SK-N-DZ (cell line): ENCODE measurements at places on chromosomes 1 and 21.
A peak's percentile ranks its signal among the peaks of the same experiment; 100 is the strongest.

- no peak for DNase-seq
Observed at GRCh38 chr1:5318143-5318816, 663.9 kb downstream of the AJAP1 start.

DNA sequence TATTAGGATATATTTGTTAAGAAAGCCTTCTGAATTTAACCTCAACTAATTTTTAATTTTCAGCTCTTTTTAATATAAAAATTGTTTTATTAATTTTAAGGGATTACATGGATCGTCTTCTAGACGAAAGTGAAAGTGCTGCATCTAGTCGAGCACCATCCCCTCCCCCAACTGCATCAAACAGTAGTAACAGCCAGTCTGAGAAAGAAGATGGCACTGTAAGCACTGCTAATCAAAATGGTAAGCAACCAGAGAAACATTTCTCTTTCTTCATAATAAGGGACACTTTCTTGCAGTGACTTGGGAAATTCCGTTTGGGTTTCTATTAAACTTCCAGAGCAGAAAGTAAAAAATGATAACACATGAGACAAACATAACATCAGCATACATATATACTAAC is 56.9 kb downstream of the MIER1 start:
- DNase-seq = no peak

- DNase-seq = no peak
Observed at GRCh38 chr1:111943846-111944749, 45.4 kb downstream of the KCND3 start.

- DNase-seq = no peak
Observed at GRCh38 chr1:172662464-172663109, 3.7 kb downstream of the FASLG start.

DNA sequence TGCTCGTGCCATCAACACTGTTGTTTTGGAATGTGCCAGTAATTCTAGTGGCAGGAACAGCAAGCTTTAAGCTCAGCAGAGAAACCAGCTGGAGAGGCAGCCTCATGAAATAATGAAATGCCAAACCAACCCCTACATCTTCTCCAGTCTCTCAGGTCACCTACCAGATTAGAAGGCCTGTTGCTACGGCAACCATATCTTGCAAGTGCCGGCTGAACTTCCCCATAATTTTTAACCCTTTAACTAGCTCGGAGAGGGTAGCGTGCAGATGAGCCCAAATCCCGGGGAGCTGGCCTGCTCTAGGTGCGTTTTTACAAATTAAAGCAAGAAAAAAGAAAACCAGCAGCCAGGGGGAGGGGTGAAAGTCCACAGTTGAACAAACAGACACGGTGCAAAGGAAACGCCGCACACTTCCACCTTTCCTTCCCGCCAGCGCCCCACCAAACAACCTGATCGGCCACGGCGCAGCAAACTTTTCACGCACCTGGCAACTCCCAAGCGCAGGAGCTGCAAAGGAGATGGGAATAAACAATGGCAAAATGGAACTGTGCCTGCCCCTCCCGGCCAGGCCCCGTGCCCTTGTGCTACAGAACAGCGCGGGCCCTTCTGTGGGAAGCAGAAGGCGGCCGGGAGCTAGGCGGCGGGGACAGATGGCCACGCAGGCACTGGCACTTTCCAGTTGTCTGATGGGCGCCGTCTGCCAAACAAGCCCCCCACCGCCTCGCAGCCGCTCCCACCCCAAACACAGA is 50.1 kb downstream of the SSBP3 start:
- peak; percentile 75 for DNase-seq

DNA sequence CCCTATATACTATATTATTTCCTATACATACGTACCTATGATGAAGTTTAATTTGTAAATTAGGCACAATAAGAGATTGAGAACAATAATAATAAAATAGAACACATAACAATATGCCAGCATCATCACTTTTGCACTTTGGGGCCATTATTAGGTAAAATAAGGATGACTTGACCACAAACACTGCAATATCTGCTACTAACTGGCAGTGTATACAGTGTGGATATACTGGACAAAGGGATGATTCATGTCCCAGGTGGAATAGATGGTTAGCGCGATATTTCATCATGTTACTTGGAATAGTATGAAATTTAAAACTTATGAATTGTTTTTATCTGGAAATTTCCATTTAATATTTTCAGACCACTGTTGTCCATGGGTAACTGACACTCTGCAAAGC is 35.4 kb upstream of the TXLNA start:
- no peak for DNase-seq

DNA sequence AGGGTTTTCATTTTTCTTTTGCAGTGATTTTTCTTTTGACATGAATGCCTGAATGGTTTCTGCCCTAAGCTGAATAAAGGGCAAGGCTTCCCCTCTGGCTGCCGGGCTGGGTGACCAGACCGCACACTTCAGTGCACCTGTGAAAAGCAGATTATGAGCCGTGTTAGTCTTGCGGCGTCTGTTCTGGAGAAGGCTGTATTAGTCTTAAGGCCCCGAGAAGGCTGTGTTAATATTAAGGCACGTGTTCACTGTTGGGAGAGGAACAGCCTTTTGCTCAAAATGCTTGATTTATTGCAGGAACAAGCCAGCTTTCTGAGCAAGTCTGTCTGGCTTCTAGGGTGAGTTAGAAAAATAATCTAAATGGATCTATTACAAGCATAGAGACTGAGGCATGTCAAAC is 54.7 kb upstream of the DNAH14 start:
- no peak for DNase-seq

- no peak for DNase-seq
Observed at GRCh38 chr1:227397354-227397978, 79.2 kb upstream of the CDC42BPA start.

DNA sequence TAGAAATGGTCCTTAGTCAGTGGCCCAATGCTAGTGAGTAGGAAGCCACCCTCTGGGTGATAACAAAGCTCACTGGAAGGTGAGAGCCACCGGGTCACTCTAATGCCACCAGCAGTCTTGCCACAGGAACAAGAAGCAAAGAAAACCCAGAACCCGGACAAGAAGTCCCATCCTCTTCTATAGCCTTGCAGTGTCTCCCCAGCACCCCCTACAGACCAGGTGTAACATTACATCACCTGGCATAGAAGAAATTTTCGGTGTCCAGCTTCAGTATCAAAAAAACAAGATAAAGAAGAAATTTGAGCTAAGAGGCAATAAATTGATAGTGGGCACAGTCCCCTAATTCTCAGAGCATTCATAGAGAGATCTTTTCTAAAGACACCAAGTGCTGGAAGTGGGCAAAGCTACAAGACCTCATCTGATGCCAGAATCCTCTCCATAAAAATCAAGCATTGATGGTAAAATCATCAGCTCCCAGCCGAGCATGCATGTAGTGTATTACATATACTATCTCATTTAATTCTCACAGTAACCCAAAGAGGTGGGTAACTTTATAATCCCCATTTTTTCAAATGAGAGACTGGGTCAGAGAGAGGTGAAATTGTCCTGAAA is 491.0 kb downstream of the MATN1 start:
- no peak for DNase-seq

DNA sequence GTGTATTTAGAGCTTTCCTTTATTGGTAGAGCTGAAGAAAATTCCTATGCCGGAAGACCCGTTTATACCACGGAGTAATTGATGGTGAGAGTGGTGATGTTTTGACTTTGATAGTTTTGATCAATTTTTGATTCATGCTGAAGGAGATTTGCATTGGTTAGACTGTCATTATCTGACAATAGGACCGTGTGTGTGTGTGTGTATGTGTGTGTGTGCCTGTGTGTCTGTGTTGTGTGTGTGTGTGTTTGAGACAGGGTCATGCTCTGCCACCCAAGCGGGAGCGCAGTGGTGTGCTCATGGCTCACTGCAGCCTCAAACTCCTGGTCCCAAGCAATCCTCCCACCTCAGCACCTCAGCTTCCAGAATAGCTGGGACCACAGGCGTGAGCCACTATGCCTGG is 9.6 kb downstream of the FMN2 start:
- no peak for DNase-seq

GRCh38 chr1:243729956-243730355 is 120.1 kb downstream of the AKT3 start:
- DNase-seq = no peak

DNA sequence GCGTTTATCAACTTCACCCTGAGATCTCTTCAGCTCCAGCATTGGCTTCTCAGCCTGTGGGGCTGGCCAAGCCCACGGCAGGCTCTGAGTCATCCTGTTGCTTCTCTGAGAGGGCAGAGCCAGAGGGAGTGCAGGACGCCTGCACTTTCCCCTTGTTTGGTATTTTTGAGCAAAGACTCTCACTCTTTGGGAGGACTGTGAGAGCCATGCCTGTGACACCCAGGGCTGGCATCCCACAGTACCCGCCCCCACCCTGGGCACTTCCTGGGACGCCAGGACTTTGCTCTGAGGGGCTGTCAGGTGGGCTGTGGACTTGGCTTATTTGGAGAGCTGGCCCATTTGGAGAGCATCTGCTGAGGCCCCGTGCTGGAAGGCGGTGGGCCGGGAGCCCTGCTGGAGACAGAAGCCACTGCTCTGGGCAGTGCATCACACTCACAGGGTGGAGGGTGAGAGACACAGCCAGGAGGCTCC is 37.4 kb downstream of the VANGL1 start:
- no peak for DNase-seq

- DNase-seq = no peak
Observed at GRCh38 chr1:30808067-30808662, 50.6 kb upstream of the LAPTM5 start.

DNA sequence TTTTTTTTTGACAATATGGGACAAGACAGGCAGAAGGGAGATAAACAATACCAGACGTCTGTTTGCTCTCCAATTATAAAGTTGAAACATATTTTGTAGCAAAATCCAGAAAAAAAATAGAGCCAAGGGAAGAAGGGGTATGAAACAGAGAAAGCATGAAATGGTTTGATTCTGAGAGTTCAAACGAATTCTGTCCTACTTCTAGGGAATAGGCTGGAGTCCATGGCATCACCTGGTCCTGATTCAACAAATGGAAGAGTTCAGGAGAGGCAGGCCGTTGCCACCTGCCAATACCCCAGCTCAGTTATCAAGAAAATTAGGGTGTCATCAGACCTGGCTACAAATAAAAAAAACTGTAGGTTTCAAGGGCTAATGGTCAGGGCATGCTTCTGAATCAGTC is 71.8 kb downstream of the CLSTN1 start:
- DNase-seq = no peak

- DNase-seq = peak; percentile 66
Observed at GRCh38 chr1:169109561-169110134, 3.2 kb downstream of the ATP1B1 start.

- DNase-seq = no peak
Observed at GRCh38 chr1:42417166-42417565, 36.6 kb downstream of the RIMKLA start.

- DNase-seq = no peak
Observed at GRCh38 chr1:246145900-246146299, 361.2 kb downstream of the SMYD3 start.

- DNase-seq = no peak
Observed at GRCh38 chr1:30036229-30036547, 687.2 kb downstream of the MATN1 start.

DNA sequence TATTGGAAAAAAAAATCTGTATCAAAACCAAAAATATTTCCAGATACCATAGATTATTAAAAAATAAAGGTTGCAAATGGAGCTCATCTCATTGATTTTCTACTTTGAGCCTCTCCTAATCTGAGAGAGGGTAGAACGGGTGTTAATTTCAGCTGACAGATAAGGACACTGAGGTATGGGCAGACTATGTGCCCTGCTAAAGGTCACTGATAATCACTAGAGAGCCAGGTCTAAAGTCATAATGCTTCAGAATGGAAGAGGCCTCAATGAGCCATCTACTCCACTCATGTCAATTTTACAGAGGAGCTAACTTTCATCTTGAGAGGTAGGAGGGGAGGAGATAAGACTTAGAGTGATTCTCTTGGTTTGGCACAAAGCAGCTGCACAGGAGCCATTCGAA is 21.0 kb downstream of the GNG12 start:
- no peak for DNase-seq

GRCh38 chr1:219442611-219443061 is 170.3 kb downstream of the ZC3H11B start:
- DNase-seq = no peak

GRCh38 chr1:232108598-232108997 is 482.0 kb downstream of the DISC1 start:
- no peak for DNase-seq

DNA sequence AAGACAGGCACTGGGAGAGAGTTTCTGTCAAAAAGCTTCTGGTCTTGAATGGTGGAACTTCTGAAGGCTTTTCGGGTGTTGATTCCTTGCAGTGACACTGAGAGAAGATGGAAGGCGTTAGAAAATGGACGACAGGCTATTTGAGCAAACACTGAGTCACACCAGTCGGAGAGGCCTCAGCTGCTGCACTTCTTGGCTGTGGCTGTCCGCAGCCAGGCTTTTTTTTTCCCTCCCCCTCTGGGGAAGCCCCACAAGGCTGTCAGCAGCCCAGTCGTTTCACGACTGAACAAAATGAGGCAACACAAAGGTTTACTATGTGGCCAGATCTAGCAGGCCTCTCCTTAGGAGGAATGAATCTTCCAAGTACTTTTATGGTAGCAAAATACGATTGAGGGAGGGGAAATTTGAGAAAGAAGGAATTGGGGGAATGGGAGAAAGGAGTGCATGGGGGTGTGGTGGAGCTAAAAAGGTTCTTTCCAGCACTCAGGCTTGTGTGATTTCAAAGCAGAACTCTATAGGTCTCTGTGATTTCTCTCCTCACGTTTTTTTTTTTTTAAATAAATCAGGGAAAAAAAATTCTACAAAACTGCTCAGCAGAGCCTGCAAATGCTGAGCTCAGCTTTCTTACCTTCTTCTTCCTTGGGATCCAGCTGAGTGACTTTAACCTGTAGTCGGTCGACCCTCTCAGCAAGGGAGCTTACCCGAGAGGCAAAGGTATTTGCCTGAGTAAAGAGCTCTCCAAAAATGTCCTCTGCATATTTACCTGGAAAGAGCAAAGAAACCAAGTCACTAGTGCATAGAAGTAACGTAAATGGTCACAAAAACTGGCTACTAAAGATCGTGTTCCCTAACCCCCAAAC is 26.1 kb downstream of the GPR3 start:
- no peak for DNase-seq

GRCh38 chr1:7831458-7831857 is 21.4 kb downstream of the UTS2 start:
- DNase-seq = no peak

GRCh38 chr1:244789276-244789580 is 46.2 kb upstream of the COX20 start:
- DNase-seq = no peak
